ENCODE measurements at places on chromosomes 7 and 10. TPM values are rescaled to one million over a fixed set of nuclear protein-coding genes. Genes with fewer than 3 reads are reported as not detected.
A peak's percentile ranks its signal among the peaks of the same experiment; 100 is the strongest.

DNA sequence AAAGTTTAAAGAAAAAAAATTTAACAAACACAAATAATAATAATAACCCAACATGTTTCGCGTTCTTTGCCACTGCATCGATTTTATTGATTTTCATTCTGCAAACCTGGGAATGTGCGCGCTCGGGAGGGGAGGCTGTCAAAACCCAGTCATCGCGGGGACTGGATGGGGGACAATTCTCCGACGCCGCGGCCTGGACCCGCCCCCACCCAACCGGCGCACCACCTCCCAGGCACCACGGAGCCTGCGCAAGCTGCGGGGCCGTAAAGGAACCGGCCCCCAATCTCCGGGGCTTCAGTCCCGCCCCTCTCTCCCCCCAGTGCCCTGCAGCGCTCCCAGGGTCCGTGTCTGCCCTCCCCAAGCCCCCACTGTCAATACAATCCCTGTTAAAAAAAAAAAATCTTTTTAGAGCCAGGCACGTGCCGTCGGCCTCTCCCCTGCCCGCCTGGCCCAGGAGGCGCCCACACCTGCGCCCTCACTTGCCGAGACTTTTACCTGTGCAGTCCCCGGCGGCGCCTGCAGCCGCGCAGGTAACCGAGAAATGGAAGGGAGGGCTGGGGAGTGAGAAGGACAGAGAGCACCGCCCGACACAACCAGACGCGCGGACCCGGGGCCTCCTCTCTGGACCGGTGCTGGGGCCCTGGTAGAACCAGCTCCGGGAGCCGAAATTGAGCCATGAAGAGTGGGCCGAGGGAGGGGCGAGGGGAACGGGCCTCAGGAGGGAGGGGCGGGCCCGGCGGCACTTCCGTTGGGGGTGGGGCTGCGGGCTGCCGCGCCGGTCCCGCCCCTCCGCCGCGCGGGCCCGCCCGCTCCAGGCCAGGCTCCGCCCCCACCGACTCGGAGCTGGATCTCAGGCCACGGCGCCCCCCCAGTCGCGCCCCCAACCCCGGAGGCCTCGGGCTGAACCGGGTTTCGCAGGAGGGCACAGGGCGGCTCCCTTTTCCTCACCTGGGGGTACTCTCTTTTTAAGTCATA, 7.6 kb upstream of the ZNF503 start:
- peak; percentile 83 for DNase-seq

Gene DKK1
- 36.0 TPM for total RNA-seq

DNA sequence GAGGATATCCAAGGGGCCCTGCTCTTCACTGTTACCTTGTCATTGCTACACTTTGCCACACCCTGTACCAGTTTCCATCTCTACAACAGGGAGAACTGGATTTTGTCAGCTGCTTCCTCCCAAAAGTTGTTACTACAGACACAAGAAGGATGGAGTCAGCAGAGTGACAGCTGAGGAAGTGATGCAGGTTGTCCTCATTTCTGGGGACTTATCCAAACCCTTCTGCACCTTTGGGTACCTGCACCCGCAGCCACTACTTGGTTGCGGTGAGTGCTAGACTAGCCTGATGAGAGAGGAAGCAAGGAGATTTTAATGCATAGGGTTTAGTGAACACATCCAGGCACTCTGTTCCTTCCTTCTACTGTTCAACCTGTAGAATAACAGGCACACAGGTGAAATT, 281.0 kb downstream of the RPS24 start:
- DNase-seq, result no peak

DNA sequence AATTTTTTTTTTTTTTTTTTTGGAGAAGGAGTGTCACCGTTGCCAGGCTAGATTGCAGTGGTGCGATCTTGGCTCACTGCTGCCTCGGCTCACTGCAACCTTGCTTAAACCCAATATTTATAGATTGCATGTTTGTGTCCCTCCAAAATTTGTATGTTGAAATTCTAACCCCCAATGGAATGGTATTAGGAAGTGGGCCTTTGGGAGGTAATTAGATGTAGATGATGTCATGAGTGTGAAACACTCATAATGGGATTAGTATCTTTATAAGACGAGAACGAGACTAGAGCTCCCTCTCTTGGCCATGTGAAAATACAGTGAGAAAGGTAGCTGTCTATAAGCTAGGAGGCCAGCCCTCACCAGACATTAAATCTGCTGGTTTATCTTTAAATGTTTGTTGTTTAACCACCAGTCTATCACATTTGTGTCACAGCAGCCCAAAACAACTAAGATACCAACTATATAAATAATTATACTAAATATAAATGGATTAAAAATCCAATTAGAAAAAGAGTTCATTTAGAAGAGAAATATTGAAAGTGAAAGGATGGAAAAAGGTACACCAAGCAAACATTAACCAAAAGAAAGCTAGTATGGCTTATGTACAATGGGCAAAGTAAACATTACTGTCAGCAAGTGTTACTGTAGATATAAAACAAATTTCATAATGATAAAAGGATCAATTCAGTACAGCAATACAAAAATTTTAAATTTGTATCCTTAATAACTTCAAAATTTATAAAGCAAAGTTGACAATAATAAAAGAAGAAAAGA, 9.3 kb downstream of the TCAF1 start:
- DNase-seq, result no peak

- DNase-seq, result no peak
Measured at GRCh38 chr7:98474558-98474957, 73.7 kb upstream of the BAIAP2L1 start.

Gene CPA4
- 0.20 TPM for total RNA-seq

DNA sequence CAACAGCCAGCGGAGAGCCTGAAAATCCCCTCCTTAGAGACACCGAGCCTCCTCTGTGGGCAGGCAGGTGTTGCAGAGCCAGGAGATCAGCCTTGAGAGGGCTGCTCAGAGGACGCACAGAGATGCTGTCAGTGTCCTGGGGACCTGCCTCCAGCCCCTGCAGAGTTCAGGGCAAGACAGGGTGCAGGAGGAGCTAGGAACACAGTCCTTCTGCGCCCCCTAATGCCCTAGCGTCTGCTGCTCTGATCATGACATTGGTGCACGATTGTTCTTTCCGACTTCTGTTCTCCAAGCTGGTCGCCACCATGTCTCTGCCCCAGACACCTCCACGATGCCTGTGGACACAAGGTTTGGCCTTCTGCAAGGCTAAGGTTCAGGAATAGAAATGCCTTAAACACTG, 613.7 kb upstream of the MKI67 start:
- DNase-seq, result no peak

Gene C10orf95
- 5.6 TPM for total RNA-seq

- peak; percentile 83 for DNase-seq
Measured at GRCh38 chr10:135132-135600, at the start of gene ZMYND11. Gene ZMYND11 (plus strand): TSS chr10:135455. CDS start chr10:180013, 44,558 bp downstream.

GRCh38 chr7:78864339-78864738, 589.1 kb downstream of the MAGI2 start:
- DNase-seq, result no peak

DNA sequence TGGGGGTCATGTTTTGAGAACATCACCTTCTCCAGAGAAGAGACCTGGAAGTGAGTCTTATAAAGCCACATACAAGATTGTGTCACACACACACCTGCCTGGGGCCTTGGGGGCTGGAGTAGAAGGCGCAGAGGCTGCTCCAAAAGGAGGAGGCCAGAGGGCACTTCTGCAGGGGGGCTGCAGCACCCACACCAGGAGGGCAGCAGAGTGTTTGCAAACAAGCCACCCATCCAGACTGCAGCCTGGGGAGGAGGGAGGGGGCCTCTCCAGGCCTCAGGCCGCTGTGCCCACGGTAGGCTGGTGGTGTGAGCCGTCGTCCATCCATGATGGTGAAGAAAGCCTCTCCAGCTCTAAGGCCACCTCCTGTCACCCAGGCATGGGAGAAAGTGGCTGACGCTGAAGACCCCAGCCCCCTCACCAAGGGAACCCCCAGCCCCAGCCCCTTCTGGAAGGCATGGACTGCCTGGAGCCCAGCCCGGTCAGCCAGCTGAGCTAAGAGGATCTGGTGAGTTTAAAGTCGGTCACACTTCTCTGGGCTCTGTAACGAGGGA, 77.5 kb downstream of the FOXL3 start:
- no peak for DNase-seq

Gene BCCIP
- 39.4 TPM for total RNA-seq

Gene PRKCQ
- 7.3 TPM for total RNA-seq

DNA sequence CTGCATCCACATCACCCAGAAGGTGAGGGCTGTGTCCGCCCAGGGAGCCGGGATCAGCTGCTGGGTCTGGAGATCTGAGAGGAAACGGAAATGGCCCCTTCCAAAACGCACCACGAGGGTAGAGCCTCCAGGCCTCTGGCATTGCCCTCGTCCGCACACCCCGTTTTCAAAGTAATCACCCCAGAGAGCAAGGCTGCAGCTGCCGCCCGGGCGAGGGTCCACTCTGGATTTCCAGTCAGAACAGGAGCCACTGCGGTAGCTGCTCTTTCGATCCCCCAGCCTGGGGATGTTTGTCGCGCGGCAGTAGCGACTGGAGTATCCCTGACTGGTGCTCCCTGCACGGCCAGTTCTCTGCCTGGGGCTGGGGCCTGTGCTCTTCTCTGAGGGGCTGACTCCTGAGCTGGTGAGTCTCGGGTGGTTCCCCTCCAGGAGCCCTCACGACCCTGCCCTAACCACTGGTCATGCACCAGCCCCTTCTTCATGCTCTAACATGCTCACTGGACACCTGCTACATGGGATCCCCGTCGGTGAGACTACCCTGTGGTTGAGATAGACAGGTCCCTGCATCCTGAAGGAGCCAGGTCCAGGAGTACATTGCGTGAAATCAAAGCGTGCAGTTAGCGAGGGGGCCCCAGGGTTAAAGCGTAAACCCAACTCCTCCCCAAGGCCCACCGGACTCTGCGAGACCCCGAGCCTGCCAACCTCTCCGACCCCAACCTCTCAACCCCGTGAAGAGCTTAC, 99.2 kb downstream of the FOXL3 start:
- no peak for DNase-seq

DNA sequence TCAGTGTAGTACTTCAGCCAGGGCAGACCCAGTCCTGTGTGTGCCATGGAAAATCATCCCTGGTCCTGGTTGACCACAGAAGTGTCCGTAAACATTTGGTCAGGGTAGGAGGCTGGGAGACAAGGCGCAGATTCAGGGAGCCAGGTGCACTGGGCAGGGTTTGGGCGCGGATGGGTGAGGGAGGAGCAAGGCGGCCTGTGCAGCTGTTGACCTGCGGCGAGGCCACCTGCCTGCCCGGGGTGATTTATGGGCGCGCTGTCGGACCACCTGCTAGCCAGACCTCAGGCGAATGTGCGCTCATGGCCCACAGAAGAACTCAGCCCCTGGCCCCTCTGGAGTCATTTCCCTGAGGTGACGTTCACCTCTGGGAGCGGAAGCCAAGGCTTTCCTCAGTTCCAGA, 6.6 kb downstream of the SFRP5 start:
- DNase-seq, result no peak

DNA sequence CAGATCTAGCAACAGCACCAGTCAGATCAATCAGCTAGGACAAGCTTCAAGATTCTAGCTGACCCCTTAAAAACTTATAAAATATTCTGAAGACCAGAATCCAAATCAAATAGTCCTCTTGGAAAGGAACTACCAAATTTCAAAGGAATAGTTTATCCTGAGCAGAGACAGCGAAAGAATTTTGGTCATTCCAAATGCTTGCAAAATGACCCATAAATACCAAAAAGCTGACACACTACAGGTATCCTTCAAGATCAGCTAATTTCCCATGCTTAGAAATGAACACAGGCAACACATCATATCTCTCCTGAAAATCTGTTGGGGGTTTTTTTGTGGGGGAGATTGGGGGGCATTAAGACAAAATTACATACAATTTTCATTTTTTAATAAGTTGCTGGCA, 78.8 kb downstream of the PDSS1 start:
- DNase-seq, result no peak

GRCh38 chr10:61812052-61812721, 89.3 kb upstream of the ARID5B start:
- no peak for DNase-seq

Gene SLC13A4
- total RNA-seq, result not detected

DNA sequence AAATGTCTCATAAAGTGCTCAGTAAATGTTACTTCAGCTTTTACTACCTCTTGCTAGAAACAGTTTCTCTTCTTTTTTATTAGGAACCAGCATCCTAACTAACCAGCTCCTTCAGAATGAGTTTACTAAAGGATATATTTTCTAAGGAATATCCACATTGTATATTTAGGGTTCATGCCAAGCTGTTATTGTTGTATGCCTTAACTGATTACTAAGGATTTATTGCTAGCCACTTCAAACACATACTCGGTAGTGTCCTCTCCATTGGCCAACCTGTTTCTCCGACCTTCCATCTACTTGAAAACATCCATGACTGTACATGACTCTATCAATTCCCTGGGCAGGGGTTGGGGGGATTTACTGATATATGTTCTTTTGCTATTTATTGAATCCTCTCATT, 906.3 kb upstream of the SORCS1 start:
- DNase-seq, result no peak

- no peak for DNase-seq
Measured at GRCh38 chr7:88329532-88330463, 23.1 kb upstream of the STEAP4 start.

GRCh38 chr7:28979776-28980175, 21.6 kb upstream of the TRIL start:
- no peak for DNase-seq

DNA sequence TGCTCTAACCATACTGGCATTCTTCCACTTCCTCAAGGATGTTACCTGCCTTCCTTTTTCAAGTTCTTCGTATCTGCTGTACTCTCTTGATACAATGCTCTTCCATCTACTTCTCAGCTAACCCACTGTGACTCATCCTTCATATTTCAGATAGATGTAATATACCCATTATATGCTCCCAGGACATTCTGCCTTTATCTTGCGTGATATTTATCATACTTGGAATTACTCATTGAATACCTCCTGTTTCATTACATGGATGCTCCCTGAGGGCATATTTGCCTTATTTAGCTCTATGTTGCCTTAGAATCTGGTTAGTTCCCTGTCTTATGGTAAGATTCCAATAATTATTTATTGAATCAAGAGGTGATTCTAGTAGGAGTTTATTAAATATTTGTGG, 706.4 kb downstream of the SORCS3 start:
- no peak for DNase-seq

- DNase-seq, result no peak
Measured at GRCh38 chr10:49643241-49644034, 29.6 kb downstream of the CHAT start.

DNA sequence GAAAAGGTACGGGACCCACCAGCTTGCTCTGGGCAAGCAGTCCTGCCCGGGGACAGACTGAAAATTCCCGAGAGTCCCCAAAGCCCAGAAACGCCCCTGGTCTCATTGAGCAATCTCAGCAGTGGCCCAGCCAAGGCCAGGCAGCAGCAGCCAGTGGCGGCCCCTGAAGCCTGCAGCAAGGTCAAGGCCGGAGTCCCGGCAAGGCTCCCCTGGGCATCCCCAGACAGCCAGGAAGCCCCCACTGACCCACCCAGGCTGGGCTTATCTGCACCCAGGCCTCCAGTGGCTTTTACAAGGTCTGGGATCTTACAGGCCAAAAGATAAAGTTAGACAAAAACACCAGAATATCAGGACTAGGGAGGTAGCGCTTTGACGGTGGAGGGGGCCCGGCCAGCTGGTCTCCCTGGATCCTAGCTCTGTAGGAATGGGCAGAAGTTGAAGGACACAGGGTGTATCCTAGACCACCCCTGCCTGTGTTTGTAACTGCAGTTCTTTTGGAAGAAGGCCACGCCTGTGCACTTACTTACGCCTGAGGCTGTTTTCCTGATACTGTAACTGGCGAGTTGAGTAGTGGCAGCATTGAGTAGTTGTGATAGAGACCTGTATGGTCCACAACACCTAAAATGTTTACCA, 130.5 kb upstream of the NPS start:
- DNase-seq, result no peak

Data from left lung (tissue), 14 donors.